ENCODE measurements at places on chromosomes 4 and X.

DNA sequence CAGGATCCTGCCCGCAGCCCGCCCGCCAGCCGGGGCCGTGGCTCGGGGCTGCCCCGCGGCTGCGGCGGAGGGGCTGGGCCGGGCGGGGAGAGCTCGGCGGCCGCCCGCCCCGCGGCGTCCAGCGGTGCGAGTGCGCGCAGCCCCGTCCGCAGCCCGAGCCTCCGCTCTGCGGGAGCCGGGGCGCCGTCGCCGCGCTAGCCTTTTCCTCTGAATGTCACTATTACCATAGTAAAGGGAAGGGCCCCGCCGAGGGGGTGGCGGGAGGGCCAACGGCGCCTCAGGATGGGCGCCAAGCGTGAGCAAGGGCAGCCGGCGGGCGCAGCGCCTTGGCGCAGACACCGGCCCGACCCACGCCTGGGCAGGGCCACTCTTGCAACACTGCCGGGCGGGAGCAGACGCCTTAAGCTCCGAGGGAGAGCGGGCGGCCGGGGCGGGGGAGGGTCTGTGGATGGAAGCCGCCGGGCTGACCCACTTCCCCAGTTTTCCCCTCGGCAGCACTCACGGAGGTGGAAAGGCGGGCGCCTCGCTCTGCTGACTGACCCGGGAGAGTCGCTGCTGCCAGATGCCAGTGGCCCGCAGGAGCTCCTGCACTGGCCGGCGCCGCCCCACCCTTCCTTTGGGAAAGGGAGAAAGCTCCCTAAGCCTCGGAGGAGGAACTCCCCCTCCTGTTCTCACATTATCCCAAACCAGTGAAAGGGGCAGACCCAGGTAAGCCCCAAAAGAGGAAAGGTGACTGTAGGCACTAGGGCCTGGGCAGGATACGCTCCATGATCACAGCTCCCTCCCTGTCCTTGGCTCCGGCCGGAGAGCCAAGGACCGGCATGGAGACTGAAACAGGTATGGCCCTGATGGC is 329.4 kb downstream of the HNRNPD start:
- no peak overlapping the region for H3K27ac ChIP-seq
- DNase-seq: peak; percentile 64
- peak overlapping the region; percentile 60 for H3K4me3 ChIP-seq
- peaks cover 6% of the 10 kb centered on the region for H3K4me1 ChIP-seq
- peaks cover 81% of the 10 kb centered on the region for H3K27me3 ChIP-seq

DNA sequence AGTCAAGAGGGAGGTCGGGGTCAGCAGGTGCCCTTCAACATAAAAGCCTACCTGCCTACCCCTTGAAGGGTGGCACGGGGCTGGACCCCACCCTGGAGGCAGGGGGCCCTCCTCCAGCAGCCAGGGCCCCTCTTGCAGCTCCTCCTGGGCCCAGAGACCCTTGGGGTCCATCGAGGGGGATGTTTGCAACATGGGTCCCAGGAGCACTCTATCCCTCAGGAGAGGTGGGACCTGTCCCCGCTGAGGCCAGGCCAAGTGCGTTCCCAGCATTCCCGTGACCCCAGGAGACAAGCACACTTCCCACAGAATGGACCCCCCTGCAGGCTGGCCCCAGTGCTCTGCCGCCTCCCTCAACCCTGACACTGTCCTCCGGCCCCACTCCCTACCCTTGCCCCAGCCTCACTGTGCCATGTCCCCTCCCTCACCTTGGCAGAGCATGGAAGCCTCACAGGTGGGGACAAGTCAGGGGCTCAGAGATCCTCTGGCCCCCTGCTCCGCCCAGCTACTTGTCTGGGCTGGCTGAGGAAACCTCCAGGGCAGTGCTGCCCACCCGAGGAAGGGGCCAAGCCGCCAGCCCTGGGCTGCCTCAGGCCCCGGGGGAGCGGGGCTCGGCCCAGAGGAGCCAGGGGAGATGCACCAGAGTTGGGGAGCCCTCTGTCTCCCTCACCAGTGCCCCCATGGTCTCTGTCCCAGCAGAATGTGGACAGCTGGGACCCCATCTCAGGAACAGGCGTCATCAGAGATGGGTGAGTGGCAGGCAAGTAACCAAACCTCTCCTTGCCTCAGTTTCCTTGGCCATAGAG is 2.2 kb downstream of the MXD4 start:
- H3K27ac ChIP-seq: no peak overlapping the region
- H3K36me3 ChIP-seq: no peaks in the 10 kb centered on the region
- DNase-seq: no peak
- H3K4me3 ChIP-seq: peak overlapping the region; percentile 71
- no peaks in the 10 kb centered on the region for H3K27me3 ChIP-seq

DNA sequence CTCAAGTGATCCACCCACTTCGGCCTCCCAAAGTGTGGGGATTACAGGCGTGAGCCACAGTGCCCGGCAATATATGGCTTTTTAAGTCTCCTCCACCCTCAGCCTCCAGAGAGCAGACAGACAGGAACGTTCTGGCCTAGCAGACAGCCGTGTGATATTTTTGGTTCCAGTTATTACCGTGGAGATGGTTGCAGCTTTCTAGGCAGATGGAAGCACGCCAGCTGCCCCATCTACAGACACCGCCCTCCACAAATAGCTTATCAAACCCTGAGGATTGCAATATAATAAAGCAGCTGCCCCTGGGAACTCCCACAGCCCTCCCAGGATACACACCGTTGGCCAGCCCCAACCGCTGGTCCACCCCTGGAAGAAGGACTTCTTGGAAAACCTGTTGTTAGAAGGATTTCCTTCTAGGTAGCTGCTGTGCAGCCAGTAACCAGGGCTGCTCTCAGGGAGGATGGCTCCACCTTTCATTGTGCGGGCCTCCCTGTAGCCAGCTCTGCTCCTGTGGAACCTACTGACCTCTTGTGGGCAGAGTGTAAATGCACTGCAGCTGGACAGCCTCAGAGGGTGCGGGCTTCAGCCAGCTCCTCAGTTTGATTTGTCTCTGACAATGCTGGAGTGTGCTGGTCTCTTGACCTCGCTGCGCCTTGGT is 44.0 kb downstream of the SLC25A5 start:
- peaks cover 6% of the 10 kb centered on the region for H3K4me1 ChIP-seq
- no peak overlapping the region for H3K27ac ChIP-seq
- H3K36me3 ChIP-seq: no peaks in the 10 kb centered on the region
- no peaks in the 10 kb centered on the region for H3K27me3 ChIP-seq

DNA sequence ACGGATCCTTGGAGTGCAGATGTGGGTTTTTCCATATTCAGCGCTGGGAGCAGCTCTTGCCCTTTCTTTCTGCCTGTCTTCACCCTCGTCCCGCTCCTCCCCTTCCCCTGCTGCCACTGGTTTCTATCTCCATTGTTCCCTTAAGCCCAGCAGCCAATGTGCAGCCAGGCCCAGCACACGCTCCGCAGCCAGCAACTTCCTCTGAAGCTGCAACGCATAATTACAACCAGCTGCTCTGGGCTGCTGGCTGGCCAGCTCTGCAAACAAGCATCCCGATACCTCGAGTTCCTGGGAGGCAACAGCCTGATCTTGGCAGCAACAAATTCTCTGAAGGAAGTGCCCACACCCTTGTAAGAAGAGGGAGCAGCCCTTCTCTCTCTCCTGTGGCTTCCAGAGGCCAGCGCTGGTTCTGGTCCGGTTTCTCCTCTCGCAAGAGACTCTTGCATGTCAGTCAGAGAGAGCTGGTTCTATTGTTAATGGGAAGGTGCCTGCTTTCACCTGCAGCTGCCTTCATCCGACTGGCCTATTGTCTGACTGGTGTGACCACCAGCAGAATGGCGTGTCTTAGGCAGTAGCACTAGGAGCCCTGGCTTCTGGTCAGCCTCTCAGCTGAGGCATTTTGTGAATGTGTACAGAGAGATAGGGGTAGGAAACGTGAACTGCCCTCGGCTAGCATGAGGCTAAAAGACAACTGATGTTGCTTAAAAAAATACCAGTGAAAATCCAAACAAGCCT is 83.8 kb upstream of the MAML3 start:
- peaks cover 65% of the 10 kb centered on the region for H3K4me1 ChIP-seq
- H3K4me3 ChIP-seq: peak overlapping the region; percentile 72
- H3K27ac ChIP-seq: peak overlapping the region; percentile 98
- DNase-seq: peak; percentile 63
- H3K27me3 ChIP-seq: no peaks in the 10 kb centered on the region

DNA sequence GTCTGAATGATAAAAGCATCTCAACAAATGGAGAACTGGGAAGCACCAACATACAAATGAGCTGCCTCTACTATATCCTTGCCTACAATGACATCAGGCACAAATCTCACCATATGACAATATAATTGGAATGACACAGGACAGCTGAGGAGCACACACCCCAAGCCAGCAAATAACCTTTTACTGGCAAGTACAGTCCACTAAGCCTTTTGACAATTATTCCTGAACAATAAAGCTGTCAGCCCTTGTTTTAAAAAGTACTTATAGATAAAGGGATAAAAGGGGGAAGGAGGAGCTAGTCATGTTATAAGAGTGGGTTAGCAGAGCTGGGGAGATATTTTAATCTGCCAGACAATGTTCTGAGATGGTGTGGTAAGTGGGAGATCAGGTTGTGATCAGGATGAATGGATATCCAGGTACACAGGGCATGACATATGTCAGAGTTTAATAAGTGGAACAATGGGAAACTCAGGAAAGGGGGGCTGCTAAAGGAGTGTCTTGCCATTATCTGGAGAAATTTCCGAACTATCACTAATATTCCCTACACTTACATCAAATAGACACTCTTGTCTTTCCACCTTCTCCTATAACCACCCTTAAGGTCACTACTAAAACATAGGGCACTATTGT is 127.6 kb downstream of the GPC3 start:
- DNase-seq: no peak
- no peaks in the 10 kb centered on the region for H3K27me3 ChIP-seq
- no peak overlapping the region for H3K27ac ChIP-seq
- no peaks in the 10 kb centered on the region for H3K36me3 ChIP-seq
- peaks cover 6% of the 10 kb centered on the region for H3K4me1 ChIP-seq
- no peak overlapping the region for H3K4me3 ChIP-seq

DNA sequence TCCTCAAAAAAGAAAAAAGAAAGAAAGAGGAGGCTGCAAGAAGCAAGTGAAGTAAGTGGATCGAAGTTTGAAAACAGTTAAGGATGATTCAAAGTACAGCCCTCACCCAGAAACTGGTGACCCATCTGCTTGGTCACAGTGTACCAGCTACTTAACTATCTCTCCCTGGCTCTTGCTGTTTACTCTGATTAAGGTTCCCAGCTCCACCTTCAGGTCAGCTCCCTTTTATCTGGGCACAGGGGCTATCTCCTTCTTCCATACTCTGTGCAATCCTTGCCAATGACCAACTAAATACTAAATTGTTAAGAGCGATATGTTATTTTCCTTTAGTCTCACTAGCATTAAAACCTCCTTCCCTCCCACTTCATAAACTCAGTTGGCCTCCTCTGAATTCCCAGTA is 81.5 kb upstream of the SMIM10 start:
- peaks cover 12% of the 10 kb centered on the region for H3K4me1 ChIP-seq
- H3K27ac ChIP-seq: peak overlapping the region; percentile 64
- no peaks in the 10 kb centered on the region for H3K27me3 ChIP-seq
- DNase-seq: no peak

DNA sequence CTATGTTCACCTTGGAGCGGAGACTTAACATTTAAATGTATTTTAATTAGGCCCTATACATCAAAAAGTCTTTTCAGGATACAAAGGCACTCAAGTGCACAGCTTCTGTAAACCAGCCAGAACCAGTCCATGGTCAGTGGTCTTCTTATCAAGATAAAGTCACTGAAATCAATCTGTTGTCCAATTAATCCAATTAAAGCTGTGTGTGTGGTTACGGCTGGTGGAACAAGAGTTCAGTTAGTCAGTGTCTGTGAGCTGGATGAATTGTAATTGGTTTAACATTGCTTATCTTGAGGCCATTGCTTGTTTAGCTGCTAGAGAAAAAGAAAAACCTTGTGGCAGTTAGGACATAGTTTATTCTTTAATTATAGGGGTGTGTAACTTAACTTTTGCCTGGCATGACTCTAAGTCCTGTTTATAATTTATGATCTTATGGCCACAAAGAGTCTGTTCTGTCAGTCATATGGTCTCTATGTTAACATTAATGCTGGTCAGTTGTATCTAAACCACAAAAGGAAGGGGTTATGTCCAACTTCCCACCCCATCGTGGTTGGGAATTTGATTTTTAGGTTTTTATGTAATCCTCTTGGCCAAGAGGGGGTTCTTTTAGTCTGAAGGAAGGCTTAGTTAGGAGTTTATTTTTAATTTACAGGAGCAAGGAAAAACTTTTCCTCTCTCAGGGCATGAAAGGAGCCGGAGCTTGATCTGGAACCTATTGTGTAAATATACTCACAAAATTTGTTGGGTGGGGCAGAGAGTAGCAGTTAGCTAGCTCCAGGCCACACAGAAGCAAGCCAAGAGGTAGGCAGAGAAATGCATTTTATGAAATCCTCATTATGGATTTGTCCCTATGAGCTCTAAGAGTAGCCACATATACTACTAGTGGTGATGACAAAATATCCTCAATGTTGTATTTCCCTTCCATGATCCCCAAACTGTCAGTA is 665.7 kb upstream of the ACTRT1 start:
- no peaks in the 10 kb centered on the region for H3K4me1 ChIP-seq
- H3K27ac ChIP-seq: no peak overlapping the region
- DNase-seq: no peak
- no peak overlapping the region for H3K4me3 ChIP-seq
- H3K27me3 ChIP-seq: no peaks in the 10 kb centered on the region

DNA sequence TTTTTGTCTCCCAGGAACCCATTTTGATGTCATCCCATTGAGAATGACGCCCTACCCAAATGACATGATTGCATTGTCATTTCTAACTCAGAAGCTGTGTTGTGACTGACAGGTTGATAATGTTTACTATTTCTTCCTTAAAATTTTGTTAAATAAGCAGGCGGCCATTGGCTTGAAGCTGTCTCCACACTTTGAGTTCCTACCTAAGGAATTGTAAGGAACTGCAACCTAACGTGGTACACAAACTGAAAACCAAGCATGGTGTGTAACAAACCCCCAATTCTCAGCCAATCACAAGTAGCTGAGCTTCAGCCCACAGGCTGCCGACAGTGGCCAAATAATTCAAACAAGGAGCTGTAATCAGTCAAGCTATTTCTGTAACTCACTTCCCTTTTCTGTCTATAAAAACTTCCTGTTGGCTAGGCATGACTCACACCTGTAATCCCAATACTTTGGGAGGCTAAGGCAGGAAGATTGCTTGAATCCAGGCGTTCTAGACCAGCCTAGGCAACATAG is 2.9 kb upstream of the MND1 start:
- H3K4me1 ChIP-seq: peaks cover 19% of the 10 kb centered on the region
- no peak for DNase-seq
- H3K36me3 ChIP-seq: peaks cover 7% of the 10 kb centered on the region
- no peak overlapping the region for H3K4me3 ChIP-seq
- peaks cover 3% of the 10 kb centered on the region for H3K27me3 ChIP-seq

DNA sequence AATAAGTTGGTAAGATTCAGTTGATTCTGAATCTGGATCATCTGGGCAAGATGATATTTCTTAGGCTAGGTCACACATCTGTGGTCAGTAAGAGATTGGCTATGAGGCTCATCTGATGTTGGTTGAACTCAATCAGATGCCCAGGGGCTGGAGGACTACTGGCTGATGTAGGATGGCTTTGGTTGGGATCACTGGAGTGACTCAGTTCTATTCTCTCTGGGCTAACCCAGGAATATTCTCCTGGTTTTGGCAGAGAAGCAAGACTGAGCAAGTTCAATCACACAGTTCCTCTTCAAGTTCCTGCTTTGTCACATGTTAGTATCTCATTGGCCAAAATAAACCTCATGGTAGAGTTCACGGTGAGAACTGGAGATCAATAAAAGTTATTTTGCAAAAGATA is 902.3 kb upstream of the SLIT2 start:
- no peaks in the 10 kb centered on the region for H3K27me3 ChIP-seq
- H3K4me1 ChIP-seq: no peaks in the 10 kb centered on the region
- H3K36me3 ChIP-seq: no peaks in the 10 kb centered on the region
- DNase-seq: no peak
- no peak overlapping the region for H3K27ac ChIP-seq

- DNase-seq: no peak
- H3K27ac ChIP-seq: no peak overlapping the region
- H3K4me3 ChIP-seq: no peak overlapping the region
Observed at GRCh38 chrX:115988825-115989224, 181.7 kb upstream of the AGTR2 start.
